ENCODE measurements at places on chromosomes 2 and 18. TPM values are rescaled to one million over a fixed set of nuclear protein-coding genes. Genes with fewer than 3 reads are reported as not detected.

TEKT4 gene
- not detected for total RNA-seq

UGT1A5 gene
- not detected for total RNA-seq

ZBTB14 gene
- 7.8 TPM for total RNA-seq

IMMT gene
- total RNA-seq: 47.3 TPM

CSRNP3 gene
- 1.4 TPM for total RNA-seq

UGT1A10 gene
- total RNA-seq: 0.10 TPM

MC2R gene
- not detected for total RNA-seq

SERPINB13 gene
- not detected for total RNA-seq

FLACC1 gene
- 1.3 TPM for total RNA-seq

Measured in smooth muscle cell of the pulmonary artery (primary cell).